Activated CD4-positive, alpha-beta memory T cell treated with anti-CD3 and anti-CD28 coated beads, Interleukin-2, amount 10 ng/mL, durations not matched to agents 7 days and 5 days (primary cell): ENCODE measurements at places on chromosomes 6 and 20.

GRCh38 chr6:109678240-109678639 lies 12.8 kb downstream of the AK9 start:
- DNase-seq, result no peak

- DNase-seq, result no peak
These were observed 742 bp upstream of the CEP85L start for GRCh38 chr6:118652051-118652615.

- DNase-seq, result no peak
These were observed 157.8 kb downstream of the OR2B2 start for GRCh38 chr6:27754408-27754782.

DNA sequence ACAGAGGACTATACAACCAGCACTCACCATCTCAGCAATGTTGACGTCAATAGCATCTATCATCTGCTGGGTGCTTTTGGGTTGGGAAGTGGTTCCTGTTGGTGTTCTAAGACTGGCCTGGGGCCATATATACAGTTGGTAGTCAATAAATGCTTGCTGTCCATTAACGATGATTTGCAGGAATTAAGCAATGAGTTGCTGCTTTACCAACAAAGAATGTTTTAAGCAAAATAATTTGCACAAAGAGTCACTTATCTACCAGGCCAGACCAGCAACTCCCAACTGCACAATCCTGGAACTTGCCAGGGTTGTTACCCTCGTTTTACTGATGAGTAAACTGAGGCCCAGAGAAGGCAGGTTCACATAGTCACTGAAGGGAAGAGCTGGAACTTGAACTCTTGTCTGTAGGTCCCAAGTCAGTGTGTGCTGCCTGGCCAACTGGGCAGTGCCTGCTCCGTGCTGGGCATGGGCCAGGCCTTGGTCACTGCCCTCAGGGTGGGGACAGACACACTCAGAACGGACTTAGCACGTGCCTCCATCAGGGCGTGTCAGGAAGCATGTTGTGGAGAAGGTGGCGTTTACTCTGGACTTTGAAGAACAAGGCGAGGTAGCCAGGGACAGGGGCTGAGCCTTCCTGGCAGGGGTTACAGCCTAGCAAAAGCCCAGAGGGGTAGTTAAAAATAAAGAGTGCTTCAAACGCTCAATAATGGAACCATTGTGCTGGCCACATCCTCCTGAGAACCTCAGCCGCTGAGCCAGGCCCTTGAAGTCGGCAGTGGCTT lies 2.5 kb upstream of the SRC start:
- no peak for DNase-seq

- DNase-seq, result peak; percentile 42
These were observed at the start of gene PXDC1 for GRCh38 chr6:3751077-3751729. Gene PXDC1, minus strand, starts transcription at chr6:3751713. Its CDS starts 182 bp downstream, at chr6:3751531.

GRCh38 chr20:59812286-59813125 lies 120.9 kb downstream of the SYCP2 start:
- DNase-seq, result peak; percentile 4

GRCh38 chr6:3320238-3320811 lies 61.6 kb downstream of the PSMG4 start:
- DNase-seq, result no peak

DNA sequence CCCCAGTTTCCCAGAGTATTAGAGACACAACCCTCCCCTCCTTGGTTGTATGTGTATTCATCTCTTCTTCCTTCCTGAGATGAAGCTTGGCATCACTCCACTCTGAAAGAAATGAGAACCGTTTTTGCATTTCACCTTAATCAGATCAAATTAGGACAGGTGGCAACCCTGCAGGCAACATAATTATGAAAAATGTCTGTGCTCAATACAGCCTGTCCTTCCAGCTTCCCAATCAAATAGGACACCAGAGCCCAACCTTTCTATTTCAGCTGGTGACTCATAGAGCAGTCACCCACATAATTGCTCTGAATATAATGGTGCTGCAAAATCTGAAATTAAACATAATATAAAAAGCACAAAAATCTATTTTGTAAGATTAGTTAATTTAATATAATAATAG lies 310.2 kb upstream of the AGPAT4 start:
- no peak for DNase-seq

DNA sequence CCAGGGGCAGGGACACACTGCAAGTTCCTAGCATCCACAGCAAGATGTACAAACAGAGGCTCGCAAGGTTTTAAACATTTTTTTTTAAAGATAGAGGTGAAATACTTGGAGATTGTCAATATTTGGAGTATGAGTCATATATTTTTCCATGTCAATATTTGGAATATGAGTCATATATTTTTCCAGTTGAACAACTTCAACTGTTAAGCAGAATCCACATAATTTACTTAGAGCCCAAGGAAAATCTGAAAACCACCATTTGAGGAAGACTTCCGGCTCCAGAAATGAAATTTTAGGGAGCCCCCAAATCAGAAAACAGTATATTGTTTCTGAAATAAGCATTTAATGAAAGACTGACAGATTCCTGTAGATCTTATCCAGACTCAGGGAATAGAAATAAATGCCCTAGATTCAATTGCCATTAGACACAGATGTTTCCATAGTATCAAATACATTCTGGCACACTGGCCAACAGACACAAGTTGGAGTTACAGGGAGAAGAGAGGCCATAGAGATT lies 51.6 kb upstream of the FAM184A start:
- DNase-seq, result no peak

- DNase-seq, result no peak
These were observed 82.4 kb upstream of the TAB2 start for GRCh38 chr6:149235130-149235561.

- no peak for DNase-seq
These were observed 65.5 kb downstream of the PLCB4 start for GRCh38 chr20:9134346-9134745.

DNA sequence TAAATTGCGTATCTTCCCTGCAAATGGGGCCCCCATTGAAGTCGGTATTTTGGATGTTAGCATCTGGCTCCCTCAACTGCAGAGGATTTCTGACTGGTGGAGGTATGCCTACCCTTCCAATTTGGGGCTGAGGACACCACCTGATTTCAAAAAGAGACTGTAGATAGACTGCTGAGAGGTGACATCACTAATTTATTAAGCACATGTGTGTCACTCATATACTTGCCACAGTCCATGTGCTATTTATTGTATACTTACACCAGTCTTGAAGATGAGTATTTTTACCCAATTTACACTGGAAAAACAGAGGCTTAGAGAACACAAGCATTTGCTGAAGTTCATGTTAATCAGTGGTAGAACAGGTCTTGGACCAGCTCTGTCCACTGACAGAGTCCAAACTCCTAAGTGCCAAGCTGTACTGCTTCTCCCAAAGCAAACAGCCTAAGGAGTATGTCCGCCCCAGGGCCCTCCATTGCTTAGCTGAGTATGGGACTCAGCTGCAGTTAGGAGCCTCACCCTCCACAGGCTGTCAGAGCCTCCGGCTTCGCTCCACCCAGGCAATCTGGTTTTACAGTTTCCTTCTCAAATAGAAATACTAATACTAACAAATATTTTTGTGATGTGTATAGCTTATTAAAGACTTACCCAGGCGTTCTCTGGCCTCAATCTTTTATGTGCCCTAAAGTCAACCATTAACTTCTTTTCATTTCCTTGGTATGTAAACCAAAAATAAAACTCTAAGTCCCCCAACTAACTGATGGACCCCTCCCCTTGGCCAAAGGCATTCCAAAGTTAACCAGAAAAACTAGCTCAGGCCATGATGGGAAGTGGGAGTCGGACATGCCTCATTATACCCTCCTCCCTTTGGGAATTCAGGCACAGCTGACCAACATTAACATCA lies 17.5 kb downstream of the RIN2 start:
- no peak for DNase-seq

DNA sequence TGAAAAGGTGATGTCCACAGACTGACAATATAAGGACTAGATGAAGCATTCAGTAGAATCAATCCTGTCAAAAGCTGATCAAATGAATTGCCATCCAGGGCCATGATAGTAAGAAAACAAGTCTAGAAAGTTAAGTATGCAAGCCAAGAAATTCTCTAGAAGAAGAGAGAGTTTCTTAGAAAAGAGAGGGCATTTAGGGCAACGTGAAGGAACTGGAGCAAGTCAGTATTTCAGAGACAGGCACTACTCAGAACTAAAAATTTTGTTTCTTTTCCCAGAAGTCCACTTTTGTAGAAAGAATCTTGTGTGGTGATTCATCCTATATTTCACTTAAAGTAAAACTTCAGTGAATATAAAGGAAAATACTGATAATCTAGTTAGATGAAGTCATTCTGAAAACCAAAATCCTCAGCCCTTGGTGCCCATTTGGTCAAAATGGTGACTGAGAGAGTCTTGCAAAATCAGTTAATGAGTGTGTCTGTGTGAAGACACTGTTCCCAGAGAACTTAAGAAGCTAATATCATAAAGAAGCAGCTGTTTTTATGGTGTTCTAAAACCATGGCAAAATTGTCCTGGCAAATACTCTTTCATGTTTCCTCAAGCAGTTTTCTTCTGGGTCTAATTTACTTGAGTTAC lies 82.2 kb downstream of the COL19A1 start:
- no peak for DNase-seq

DNA sequence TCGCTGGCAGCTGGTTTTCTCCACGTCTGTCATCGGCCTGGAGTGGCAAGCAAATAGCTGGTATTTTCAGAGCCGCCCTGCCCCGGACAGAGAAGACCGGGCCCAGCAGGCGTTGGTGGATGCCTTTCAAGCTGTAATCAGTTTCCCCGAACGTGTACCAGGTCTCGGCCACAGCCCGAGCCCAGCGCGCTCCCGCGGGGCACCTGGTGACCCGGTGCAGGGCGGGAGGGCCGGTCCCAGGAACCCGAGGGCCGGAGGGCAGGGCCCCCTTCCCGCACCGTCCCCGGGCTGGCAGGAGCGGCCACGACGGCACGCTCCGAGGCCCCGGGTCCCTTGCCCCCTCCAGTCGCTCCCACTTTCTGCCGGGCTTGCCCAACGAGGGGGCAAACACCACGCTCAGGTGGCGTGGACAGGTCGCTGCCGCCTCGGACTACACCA lies 348 bp upstream of the PYGB start:
- no peak for DNase-seq
